ENCODE measurements at places on chromosomes 16 and 17. TPM values are rescaled to one million over a fixed set of nuclear protein-coding genes. Genes with fewer than 3 reads are reported as not detected.

DNA sequence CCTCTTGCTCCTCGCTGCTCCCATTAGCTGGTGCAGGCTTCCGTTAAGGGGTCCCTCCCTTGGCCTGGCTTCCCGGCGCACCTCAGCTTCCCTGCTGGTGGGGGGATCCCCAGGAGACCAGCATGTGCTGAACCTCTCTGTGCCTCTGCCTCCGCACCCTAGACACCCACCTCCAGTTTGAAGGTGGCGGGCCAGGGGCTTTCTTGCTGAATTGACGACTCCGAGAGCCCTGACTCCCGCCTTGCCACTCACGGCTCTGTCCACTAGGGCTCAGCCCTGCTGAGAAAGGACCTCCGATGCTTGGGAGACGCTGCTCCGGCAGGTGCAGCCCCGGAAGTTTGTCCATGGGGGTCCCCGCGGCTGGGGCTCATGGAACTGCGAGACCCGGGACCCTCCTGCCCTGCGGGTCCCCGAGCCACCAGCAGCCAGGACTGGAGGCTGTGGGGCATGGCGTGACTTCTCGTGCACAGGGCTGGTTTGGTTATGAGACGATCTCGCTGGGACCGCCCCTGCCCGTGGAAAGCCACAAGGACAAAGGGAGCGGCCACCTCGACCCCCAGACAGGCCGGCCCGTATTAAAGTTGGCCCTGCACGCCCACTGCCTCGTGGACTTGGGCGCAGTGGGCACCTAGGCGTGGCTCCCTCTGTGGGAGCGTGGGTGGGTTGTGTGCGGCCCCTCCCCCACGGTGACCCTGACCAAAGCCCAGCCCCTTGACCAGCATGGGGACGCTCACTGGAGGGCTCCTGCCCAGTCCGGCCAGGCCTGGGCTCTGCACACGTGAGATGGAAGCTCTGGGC, 8.1 kb downstream of the CHMP6 start:
- DNase-seq: no peak

DNA sequence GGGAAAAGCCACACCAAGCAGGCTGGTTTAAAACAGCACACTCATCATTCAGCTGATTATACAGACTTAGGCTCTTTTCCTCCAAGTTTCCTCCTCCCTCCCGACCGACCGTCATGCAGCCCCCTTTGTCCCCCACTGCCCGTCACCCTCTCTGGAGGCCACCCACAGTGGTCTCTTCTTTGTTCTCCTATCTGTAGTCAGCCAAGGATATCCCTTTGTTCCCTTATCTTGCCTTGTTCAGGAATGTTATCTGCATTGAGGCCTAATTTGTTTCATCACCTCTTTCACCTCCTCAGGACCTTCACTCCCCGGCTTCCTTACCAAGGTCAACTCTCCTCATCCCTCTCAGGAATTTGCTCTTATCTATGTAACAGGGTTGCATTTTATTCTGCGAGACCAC, 186.4 kb upstream of the CDH13 start:
- no peak for DNase-seq

- peak; percentile 76 for DNase-seq
These were observed 45.1 kb upstream of the IRF8 start for GRCh38 chr16:85853547-85854545.

DNA sequence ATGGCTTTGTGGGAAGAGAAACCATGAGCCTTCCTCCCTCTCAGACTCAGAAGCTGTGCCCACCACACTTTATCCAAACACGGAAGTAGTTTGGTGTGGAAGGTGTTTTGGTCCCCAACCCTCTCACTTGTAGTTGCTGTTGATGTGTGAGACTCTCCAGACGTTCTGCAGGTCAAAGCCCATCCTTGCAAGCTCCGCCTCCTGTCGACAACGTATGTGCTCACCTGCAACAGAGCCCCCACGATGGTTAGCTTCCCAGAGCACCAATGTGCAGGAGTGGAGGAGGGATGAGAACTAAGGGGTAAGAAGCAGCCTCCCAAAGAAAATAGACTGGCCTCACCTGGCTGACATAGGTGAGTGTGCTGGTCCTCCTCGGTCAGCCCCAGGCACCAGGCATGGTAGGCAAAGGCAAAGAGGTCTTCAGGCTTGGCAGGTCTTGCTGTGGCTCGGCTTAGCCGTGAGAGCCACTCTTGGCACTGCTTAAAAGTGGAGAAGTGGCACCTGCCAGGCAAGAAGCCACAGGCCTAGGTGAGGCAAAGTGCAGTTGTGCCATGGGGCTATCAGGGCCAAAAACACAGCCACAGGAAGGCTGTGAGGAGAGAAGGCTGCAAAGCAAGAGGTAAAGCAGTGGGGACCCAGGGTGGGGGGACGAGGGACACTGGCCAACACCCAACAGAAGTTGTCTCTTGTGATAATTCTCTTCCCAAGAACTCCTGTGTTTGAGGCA, 5.9 kb downstream of the MTMR4 start:
- no peak for DNase-seq

GRCh38 chr17:80870401-80870800, 121.2 kb upstream of the CHMP6 start:
- DNase-seq: peak; percentile 85

DNA sequence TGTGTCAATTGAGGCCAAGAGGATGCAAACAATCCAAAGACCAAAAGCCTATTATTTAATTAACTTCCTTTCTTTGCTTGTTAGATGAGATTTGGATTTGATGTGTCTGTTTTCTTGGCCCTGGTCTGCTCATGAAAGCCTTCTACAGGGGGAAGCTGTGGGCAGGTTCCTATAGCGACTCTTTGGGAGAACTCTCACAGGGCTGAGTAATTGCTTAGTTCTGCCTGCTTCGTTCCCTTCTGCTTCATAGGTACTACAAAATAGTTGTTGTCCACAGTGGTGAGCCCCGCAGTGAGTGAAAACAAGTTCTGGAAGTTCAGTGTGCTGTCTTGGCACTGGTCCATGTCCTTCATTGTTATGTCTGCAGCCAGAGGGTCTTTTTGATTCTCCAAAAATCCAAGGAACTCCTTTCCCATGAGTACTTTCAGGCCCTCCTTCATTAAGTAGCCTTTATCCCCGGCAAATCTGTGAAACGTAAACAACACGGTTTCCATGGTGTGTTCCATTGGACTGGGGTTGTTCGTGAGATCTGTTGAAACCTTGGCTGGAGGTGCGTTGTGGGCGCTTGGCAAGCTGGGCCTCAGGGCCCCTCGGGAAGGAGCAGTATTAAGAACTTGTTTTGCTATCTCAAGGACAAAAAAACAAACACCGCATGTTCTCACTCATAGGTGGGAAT, 30.0 kb upstream of the ANKRD40CL start:
- no peak for DNase-seq

DNA sequence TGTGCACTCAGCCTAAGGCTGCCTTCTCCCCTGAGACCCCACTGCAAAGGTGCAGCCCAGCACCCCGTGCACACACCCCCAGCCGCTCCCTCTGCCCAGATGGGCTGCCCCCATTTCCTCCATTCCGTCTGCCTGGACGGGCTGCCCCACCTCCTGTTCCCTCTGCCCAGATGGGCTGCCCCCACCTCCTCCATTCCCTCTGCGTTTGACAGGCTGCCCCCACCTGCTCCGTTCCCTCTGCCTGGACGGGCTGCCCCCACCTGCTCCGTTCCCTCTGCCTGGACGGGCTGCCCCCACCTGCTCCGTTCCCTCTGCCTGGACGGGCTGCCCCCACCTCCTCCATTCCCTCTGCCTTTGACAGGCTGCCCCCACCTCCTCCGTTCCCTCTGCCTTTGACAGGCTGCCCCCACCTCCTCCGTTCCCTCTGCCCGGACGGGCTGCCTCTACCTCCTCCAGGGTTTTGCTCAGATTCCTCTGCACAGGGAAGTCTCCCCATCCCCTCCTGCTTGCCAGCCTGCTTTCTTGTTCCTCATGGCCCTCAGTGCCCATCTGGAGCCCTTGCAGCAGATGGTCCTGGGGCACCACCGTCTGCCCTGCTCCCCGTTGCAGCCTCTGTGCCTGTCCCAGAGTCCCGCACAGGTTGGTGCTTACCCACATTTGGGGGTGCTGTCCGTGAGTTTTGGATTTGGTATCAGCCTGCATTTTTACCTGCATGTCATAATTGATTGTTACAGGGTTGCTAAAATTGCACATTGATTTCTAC, 23.4 kb upstream of the IL17C start:
- DNase-seq: no peak

TBC1D3C gene
- not detected for polyA plus RNA-seq

PPY gene
- not detected for polyA plus RNA-seq

KCNJ16 gene
- polyA plus RNA-seq: not detected

DNA sequence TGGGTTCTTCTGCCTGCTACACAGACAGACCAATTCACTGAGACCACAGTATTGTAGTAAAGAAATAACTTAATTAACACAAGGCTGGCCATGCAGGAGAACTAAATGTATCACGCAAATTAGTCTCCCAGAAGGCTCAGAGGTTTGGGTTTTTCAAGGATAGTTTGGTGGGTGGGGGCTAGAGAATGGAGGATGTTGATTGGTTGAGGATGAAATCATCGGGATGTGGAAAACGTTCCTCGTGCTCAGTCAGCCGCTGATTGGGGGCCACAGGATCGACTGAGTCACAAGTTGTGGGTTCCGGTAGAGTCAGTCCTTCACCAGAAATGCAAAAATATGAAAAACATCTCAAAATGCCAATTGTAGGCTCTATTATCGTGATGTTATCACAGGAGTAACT, 18.7 kb downstream of the RHOT1 start:
- no peak for DNase-seq

GRCh38 chr17:18177722-18178121, 5.9 kb upstream of the ALKBH5 start:
- DNase-seq: no peak
